ENCODE measurements at places on chromosomes 12 and 14. TPM values are rescaled to one million over a fixed set of nuclear protein-coding genes. Genes with fewer than 3 reads are reported as not detected.

GRCh38 chr12:107788690-107789458 lies 14.4 kb downstream of the ASCL4 start:
- no peak for DNase-seq

- DNase-seq, result no peak
Observed at GRCh38 chr12:112443916-112444315, 25.2 kb downstream of the PTPN11 start.

GRCh38 chr12:51381226-51382079 lies 9.8 kb downstream of the GALNT6 start:
- no peak for DNase-seq

DNA sequence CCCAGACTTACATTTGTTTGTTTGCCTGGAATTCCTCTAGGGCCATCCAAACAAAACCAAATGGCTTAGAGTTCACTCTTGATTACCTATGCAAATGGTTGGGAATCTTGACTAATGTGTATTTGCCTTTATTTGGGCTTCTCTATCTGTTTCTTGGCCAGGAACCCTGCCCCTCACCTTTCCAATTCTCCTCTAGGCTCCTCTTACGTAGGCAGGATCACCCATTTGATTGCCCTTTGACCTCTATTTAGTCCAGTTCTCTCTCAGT lies 123.0 kb upstream of the DYRK2 start:
- DNase-seq, result no peak

DNA sequence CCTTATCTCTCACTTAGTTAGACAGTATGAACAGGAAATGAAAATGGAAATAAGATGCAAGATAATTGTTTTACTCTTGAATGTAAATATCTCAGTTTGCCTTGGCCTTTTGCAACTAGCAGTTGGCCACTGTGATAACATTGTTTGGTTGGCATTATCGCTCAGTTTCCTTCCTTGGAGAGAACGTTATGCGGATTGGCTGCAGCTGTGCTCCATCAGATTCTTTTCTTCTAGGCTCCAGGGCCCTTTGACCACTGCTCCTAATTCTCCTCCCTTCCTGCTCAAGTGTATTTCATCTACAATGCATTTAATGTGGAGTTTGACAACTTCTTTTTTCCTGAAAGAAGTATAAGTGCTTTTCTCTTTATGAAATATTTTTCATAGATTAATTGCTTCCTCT lies 284.2 kb downstream of the ADAMTS20 start:
- no peak for DNase-seq

DNA sequence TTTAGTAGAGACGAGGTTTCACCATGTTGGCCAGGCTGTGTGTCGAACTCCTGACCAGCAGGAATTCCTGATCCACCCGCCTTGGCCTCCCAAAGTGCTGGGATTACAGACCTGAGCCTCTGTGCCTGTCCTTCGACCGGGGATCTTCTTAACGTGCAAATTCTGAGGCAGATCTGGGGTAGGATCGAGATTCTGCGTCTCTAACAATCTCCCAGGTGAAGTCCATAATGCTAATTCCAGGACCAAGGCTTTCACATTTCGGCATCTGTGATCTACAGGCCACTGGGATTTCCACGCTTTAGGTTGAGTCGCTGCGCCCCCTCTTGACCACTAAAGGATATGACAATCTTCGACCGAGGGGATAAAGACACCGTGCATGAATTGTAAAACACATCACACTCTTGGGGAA lies 24.8 kb downstream of the FOS start:
- no peak for DNase-seq

The SP1 gene
- 77.6 TPM for polyA plus RNA-seq

The HOXC6 gene
- polyA plus RNA-seq, result 23.3 TPM
